CD4-positive, alpha-beta T cell treated with Interleukin-6 at 100 ng/mL for 8 hours (primary cell): ENCODE measurements at places on chromosomes 7 and 10.

DNA sequence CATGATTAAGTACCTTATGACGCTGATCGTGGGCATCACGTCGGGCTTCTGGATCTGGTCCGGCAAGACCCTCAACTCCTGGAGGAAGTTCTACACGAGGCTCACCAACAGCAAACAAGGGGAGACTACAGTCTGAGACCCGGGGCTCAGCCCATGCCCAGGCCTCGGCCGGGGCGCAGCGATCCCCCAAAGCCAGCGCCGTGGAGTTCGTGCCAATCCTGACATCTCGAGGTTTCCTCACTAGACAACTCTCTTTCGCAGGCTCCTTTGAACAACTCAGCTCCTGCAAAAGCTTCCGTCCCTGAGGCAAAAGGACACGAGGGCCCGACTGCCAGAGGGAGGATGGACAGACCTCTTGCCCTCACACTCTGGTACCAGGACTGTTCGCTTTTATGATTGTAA lies 2.5 kb downstream of the FZD1 start:
- no peak for DNase-seq

- DNase-seq: no peak
Observed at GRCh38 chr7:4174451-4174850, 507.6 kb upstream of the FOXK1 start.

- no peak for DNase-seq
Observed at GRCh38 chr7:96708872-96709271, 774 bp downstream of the SEM1 start.

DNA sequence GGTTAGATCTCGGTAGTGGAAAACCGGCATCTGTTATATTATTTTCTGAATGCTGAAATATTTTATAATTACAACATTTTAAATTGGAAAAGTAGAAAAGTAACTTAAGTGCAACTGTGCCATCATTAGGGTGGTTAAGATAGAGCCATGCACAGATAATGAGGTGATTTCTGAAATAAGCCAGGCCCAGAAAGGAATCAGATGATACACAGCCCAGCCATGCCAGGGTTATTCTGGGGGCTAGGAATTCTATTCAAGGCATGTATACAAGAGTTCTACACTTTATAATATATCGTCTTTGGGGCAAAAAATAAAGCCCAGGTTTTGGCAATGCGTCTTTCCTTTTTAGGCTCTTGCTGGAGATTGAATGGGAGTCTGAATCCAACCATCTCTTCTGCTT lies 128.7 kb downstream of the ITGB8 start:
- no peak for DNase-seq

DNA sequence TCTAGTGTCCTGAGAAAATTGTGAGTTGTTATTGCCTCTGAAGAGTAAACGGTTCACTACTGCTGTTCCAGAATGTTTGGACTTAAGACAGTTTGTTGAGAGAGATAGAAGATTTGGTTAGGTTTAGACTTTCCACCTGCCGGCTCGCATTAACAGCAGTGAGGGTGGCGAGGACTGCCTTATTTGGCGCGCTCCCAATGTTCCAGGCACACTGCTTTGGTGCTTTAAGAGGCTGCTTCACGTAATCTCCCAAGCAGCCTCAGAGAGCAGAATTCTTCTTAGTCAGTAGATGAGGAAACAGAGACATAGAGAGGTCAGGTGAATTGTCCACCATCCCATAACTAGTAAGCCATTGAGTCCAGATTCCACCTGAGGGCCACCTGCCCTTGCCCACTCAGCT lies 41.1 kb downstream of the GLRX3 start:
- DNase-seq: no peak

- DNase-seq: no peak
Observed at GRCh38 chr7:122457969-122458368, 153.4 kb upstream of the FEZF1 start.

DNA sequence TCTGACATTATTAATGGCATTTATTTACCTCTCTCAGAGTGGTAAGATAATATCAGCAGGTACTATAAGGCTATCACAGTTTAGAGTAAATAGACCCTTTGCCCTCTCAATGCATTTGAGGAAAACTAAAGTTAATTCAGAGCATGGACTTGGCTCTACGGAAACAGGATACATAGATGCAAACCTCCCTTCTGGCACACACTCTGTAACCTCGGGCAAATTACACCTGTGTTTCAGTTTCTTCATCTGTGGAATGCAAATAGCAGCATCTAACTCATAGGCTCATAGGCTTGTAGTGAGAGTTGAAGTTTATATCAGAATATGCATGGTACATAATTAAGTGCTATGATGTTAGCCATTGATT lies 5.6 kb downstream of the RAPGEF5 start:
- DNase-seq: no peak

- no peak for DNase-seq
Observed at GRCh38 chr10:74823791-74824183, 2.6 kb upstream of the KAT6B start.

- DNase-seq: no peak
Observed at GRCh38 chr7:48786951-48787350, 137.4 kb upstream of the CDC14C start.

DNA sequence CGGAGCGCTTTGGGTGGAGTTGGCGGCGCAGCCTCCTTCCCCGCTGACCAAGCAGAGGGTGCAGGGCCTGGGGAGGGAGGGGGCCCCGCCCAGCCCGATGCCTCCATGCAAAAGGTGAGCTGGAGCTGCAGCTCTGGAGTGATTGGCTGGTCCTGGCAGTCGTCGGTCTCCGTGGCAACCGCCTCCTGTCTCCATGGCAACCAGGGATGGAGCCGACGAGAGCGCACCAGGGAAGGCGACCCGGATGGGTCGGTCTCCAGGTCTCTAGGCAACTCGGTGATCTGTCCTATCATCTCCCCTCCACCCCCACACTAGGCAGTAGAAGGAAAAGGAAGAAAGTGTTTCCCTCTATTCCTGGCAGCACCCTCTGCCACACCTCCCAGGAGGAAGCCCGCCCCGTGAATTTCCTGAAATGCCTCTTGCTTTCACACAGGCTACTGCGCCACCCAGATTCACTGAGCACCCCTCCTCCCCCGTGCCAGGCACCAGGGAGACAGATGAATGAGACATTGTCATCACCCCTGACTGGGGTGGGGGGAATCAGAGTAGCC lies 647 bp upstream of the NACAD start:
- peak; percentile 38 for DNase-seq
